ENCODE measurements at places on chromosomes 2 and 18. TPM values are rescaled to one million over a fixed set of nuclear protein-coding genes. Genes with fewer than 3 reads are reported as not detected.

- H3K27ac ChIP-seq = no peak within 1 kb of the TSS
- H3K4me1 ChIP-seq = no peaks in the 10 kb centered on the region
- DNase-seq = no peak
- H3K36me3 ChIP-seq = no peaks in the 10 kb centered on the region
- H3K27me3 ChIP-seq = peaks cover 71% of the 10 kb centered on the region
Observed at GRCh38 chr2:98346311-98347236, at the start of gene CNGA3. CNGA3 (plus strand) TSS chr2:98346456; CDS start chr2:98369976, 23,520 bp downstream.

DNA sequence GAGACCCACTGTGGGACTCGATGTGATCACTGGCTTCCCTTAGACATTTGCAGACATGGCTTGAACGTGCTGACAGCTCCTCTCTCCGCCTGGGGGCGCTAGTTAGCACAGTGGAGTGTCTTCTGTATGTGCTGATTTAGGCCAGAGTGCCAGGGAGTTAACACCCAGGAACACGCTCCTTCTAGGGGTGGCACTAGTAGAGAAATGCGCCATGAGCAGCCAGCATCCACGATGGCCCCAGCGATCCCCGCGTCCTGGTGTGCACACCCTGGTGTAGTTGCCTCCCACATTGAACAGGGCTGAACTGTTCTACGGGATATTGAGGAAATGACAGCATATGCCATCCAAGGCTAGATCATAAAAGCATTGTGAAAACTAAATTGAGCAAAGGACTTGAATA lies 11.4 kb upstream of the NMUR1 start:
- H3K4me3 ChIP-seq = no peak overlapping the region
- peaks cover 24% of the 10 kb centered on the region for H3K4me1 ChIP-seq
- DNase-seq = no peak
- H3K36me3 ChIP-seq = no peaks in the 10 kb centered on the region

The ABHD1 gene
- polyA plus RNA-seq = 0.50 TPM

DNA sequence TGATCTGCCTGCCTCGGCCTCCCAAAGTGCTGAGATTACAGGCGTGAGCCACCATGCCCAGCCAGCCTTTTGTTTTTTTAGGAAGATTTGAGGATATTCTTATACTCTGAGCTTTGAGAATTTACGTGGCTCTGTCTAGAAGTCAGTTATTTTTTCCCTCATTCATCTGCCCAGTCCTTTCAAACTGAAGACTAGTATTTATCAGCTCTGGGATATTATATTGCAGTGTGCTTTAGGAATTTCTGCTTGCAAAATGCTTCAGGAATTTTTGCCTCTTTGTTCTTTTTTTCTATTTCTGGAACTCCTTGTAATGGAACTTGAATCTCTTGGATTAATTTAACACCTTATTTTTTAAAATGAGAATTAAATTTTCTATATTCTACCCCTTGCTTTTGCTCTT lies 22.6 kb downstream of the ACSL3 start:
- no peak overlapping the region for H3K4me3 ChIP-seq
- no peaks in the 10 kb centered on the region for H3K4me1 ChIP-seq
- no peak overlapping the region for H3K27ac ChIP-seq
- no peak for DNase-seq

GRCh38 chr2:39730685-39731302 lies 48.3 kb downstream of the THUMPD2 start:
- H3K27ac ChIP-seq = no peak overlapping the region
- H3K36me3 ChIP-seq = peaks cover 7% of the 10 kb centered on the region

The ANKRD30B gene
- not detected for polyA plus RNA-seq

- no peaks in the 10 kb centered on the region for H3K27me3 ChIP-seq
- no peak overlapping the region for H3K4me3 ChIP-seq
- H3K27ac ChIP-seq = no peak overlapping the region
- no peak for DNase-seq
- H3K36me3 ChIP-seq = no peaks in the 10 kb centered on the region
- H3K4me1 ChIP-seq = no peaks in the 10 kb centered on the region
Observed at GRCh38 chr2:6078414-6078813, 386.2 kb downstream of the SOX11 start.

The ZAP70 gene
- polyA plus RNA-seq = 0.69 TPM

The MROH2A gene
- polyA plus RNA-seq = not detected

- no peaks in the 10 kb centered on the region for H3K27me3 ChIP-seq
- H3K4me1 ChIP-seq = peaks cover 23% of the 10 kb centered on the region
- DNase-seq = no peak
- no peak overlapping the region for H3K27ac ChIP-seq
Observed at GRCh38 chr2:29082804-29083495, 8.6 kb upstream of the PCARE start.

The NGEF gene
- not detected for polyA plus RNA-seq

The ATG4B gene
- polyA plus RNA-seq = 202 TPM

The TRIM43 gene
- not detected for polyA plus RNA-seq

The VWA3B gene
- polyA plus RNA-seq = not detected

DNA sequence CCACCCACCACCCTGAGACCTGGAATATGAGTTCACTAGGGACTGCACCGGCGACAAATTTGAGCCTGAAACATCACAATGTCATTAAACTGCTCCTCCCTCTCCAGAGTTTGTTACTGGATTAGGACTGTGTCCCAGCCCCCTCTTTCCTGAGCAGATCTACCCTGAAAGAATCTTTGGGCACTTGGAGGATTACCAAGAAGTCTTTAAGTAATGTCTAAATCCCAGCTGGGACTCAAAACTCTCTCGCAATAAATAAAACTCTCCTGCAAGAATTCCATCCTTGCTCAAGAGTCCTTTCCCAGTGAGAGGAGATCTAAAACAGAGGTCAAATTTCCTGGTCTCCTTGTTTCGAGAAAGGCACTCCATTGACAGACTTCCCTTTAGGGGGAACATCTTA lies 20.9 kb downstream of the GKN2 start:
- H3K4me1 ChIP-seq = no peaks in the 10 kb centered on the region
- H3K27me3 ChIP-seq = no peaks in the 10 kb centered on the region
- no peak overlapping the region for H3K4me3 ChIP-seq
- H3K27ac ChIP-seq = no peak overlapping the region

GRCh38 chr2:105450471-105450870 lies 51.6 kb upstream of the FHL2 start:
- H3K4me1 ChIP-seq = no peaks in the 10 kb centered on the region
- no peak overlapping the region for H3K27ac ChIP-seq
- no peak overlapping the region for H3K4me3 ChIP-seq
- H3K36me3 ChIP-seq = no peaks in the 10 kb centered on the region

DNA sequence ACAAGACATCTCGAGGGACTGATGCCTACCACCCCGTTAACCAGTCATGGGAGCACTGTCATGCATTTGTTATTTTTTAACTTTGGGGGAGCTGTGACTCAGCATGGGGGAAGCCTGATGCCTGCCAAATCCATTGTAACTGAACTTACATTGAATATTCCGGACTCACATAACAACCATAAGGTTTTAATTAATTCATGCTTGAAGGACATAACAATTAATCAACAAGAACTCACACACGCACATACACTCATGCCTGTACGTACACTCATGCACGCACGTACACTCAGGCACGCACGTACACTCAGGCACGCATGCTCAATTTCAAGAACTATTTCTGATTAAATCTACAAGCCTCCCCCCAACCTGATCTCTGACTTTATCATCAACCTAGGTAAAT lies 1639.1 kb downstream of the SUCLG1 start:
- H3K4me3 ChIP-seq = no peak overlapping the region
- H3K36me3 ChIP-seq = no peaks in the 10 kb centered on the region
- H3K27ac ChIP-seq = no peak overlapping the region
- no peaks in the 10 kb centered on the region for H3K4me1 ChIP-seq
- DNase-seq = no peak
- no peaks in the 10 kb centered on the region for H3K27me3 ChIP-seq

- no peaks in the 10 kb centered on the region for H3K36me3 ChIP-seq
- no peaks in the 10 kb centered on the region for H3K4me1 ChIP-seq
- no peak overlapping the region for H3K4me3 ChIP-seq
- H3K27me3 ChIP-seq = no peaks in the 10 kb centered on the region
- no peak overlapping the region for H3K27ac ChIP-seq
Observed at GRCh38 chr2:120783371-120783791, 47.7 kb downstream of the GLI2 start.

The ALPP gene
- not detected for polyA plus RNA-seq

The CCDC85A gene
- polyA plus RNA-seq = not detected

The CCDC148 gene
- not detected for polyA plus RNA-seq

- no peaks in the 10 kb centered on the region for H3K27me3 ChIP-seq
- H3K4me1 ChIP-seq = no peaks in the 10 kb centered on the region
- no peak overlapping the region for H3K4me3 ChIP-seq
- H3K27ac ChIP-seq = no peak overlapping the region
- DNase-seq = no peak
Observed at GRCh38 chr18:35653392-35654135, 72.0 kb downstream of the GALNT1 start.

The CRYBA2 gene
- not detected for polyA plus RNA-seq

DNA sequence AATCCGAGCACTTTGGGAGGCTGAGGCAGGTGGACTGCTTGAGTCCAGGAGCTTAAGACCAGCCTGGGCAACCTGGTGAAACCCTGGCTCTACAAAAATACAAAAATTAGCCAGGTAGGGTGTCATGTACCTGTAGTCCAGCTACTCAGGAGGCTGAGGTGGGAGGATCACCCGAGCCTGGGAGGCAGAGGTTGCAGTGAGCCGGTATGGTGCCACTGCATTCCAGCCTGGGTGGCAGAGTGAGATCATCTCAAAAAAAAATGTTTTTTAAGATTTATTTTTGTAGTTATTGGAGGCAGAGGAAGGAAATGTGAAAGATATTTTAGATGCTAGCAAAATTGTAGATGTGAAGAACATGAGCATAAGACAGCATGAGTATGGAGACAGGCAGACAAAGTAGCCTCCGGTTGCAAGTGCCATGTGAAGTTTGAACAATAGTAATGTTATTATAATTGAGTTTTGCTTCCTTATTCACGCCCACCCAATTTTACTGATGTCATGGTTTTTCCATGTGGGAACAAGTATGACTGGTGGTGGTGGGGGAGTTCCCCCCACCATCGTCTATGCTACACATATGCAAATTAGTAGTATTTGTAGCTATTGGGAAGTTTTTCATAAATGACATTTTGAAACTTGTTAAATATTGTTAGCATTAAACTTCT lies 18.0 kb downstream of the REL start:
- peaks cover 99% of the 10 kb centered on the region for H3K36me3 ChIP-seq
- no peaks in the 10 kb centered on the region for H3K4me1 ChIP-seq
- DNase-seq = no peak
- H3K4me3 ChIP-seq = no peak overlapping the region
- no peak overlapping the region for H3K27ac ChIP-seq

DNA sequence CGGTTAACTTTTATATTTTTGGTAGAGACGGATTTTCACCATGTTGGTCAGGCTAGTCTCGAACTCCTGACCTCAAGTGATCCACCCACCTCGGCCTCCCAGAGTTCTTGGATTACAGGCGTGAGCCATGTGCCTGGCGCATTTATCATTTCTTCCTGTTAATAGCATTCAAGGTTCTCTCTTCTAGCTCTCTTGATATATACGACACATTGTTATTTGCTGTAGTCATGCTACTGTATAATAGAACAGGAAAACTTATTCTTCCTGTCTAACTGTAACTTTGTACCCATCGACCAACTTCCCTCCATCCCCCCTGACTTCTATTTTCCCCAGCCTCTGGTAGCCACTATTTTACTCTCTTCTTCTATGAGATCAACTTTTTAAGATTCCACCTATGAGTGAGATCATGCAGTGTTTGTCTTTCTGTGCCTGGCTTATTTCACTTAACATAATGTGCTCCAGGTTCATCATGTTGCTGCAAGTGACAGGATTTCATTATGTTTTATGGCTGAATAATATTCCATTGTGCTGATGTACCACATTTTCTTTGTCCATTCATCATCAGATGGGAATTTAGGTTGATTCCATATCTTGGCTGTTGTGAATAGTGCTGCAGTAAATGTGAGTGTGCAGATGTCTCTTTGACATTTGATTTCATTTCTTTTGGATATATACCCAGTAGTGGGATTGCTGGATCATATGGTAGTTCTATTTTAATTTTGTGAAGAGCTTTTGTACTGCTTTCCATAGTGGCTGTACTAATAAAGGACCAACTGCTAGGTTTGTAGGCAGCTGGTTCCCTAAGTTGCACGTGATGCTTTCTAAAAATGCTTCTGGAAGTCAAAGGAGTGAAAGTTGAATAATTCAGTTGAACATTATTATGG lies 205.2 kb downstream of the PRKCE start:
- peaks cover 20% of the 10 kb centered on the region for H3K4me1 ChIP-seq
- no peak overlapping the region for H3K4me3 ChIP-seq
- H3K27ac ChIP-seq = no peak overlapping the region
- no peaks in the 10 kb centered on the region for H3K27me3 ChIP-seq

- no peak overlapping the region for H3K27ac ChIP-seq
- H3K4me3 ChIP-seq = no peak overlapping the region
Observed at GRCh38 chr18:38868757-38869156, 1303.2 kb upstream of the CELF4 start.

DNA sequence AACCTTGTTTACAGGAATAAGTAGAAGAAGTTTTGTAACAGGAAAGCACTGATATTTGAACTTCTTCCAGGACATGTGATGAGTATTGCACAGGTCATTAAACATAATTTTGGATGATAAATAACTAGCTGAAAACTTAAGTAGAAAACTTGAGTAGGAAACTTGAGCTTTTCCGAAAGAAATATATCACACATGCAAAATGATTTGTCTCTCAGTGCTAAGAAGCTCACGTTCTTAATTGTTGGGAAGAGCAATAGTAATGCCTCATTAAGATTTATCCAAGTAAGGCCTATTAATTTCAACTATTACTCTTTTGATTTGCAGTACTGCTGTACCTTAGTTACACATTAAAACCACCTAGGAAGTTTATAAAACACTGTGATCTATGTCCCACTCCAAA lies 1921.9 kb upstream of the LRRTM1 start:
- no peaks in the 10 kb centered on the region for H3K27me3 ChIP-seq
- H3K4me1 ChIP-seq = no peaks in the 10 kb centered on the region
- no peak overlapping the region for H3K4me3 ChIP-seq
- DNase-seq = no peak
- no peaks in the 10 kb centered on the region for H3K36me3 ChIP-seq

The PLCD4 gene
- polyA plus RNA-seq = not detected

DNA sequence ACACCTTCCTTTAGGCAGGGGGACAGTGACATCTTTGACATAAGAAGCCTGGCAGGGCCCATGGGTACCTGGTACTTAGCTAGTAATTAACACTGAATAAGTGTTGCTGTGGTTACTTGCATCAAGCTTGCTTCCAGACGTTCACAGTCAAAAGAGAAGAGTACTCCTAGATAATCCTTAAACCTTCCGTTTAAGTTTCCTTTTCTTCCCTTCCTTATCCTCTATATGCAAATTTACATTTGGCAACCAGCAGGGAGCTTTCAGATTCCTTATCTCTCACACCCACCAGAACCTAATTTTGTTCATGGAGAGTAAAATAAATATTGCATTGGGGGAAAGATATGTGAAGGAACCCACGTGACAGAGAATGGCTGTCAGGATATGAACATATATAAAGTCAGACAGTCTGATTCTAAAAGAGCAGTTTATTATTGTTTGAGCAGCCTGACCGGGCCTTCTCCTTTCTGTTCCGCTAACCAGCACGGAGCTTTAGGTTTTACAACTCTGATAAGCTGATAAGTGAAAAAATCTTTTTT lies 7.8 kb upstream of the RAB31 start:
- DNase-seq = no peak
- no peaks in the 10 kb centered on the region for H3K36me3 ChIP-seq
- peaks cover 50% of the 10 kb centered on the region for H3K4me1 ChIP-seq
- no peak overlapping the region for H3K27ac ChIP-seq
- no peaks in the 10 kb centered on the region for H3K27me3 ChIP-seq

The DCDC2C gene
- not detected for polyA plus RNA-seq
